Activated CD4-positive, alpha-beta memory T cell treated with anti-CD3 and anti-CD28 coated beads for 36 hours (primary cell): ENCODE measurements at places on chromosomes 5 and 9. TPM values are rescaled to one million over a fixed set of nuclear protein-coding genes. Genes with fewer than 3 reads are reported as not detected.

DNA sequence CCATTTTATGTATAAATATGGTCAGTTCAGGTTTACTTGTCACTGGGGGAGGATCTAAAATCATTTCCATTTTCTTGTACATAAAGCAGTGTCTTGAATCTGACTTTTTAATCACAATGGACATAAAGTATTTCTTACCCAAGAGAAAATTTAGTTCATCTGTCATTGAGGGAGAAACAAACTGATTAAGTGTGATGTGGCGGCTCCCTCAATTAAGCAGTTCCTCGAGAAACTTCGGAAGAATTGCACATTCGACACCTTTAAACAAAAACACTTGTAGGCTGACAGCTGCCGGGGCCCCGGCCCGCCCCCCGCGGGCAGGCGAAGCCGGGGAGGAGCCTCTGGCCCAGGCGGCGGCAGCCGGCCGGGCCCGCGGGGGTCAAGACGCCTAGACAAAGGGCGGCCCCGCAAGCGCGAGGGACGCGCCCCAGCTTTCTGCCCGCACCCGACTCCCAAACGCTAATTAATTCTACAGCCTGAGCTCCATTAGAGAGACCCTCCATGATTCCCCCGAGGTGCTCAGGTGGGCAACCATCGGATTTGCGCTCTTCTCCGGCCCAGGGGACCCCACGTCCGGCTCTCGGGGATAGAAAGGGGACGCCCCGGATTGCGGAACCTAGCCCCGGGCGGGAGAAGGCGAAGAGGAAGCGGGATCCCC is 750 bp downstream of the TRIM36 start:
- H3K36me3 ChIP-seq: peaks cover 6% of the 10 kb centered on the region
- no peak overlapping the region for H3K27ac ChIP-seq
- peak overlapping the region; percentile 79 for H3K4me3 ChIP-seq

DNA sequence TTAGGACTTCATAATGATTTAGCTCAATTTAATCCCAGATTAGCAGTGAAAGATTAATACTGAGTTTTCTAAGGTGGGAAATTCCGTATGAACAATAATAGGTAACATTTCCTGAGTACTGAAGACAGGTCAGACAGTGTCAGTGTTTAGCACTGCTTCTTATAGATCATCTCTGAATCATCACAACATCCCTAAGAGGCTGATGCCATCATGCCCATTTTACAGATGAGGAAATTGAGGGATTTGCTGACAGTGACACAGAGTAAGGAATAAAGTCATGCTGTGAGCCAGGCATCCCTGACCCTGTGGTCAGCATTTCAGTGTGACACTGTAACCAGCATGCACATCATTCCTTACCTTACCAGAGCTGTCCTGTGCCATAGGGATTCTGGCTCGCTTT is 44.5 kb downstream of the DAPK1 start:
- no peaks in the 10 kb centered on the region for H3K36me3 ChIP-seq
- H3K27me3 ChIP-seq: no peaks in the 10 kb centered on the region
- H3K4me1 ChIP-seq: no peaks in the 10 kb centered on the region
- DNase-seq: no peak
- no peak overlapping the region for H3K27ac ChIP-seq
- H3K4me3 ChIP-seq: no peak overlapping the region

GRCh38 chr5:131270809-131271208 is 7.0 kb downstream of the CDC42SE2 start:
- H3K36me3 ChIP-seq: peaks cover 23% of the 10 kb centered on the region
- no peak for DNase-seq
- peak overlapping the region; percentile 96 for H3K27ac ChIP-seq
- peaks cover 66% of the 10 kb centered on the region for H3K4me1 ChIP-seq
- no peaks in the 10 kb centered on the region for H3K27me3 ChIP-seq
- H3K4me3 ChIP-seq: peak overlapping the region; percentile 59

DNA sequence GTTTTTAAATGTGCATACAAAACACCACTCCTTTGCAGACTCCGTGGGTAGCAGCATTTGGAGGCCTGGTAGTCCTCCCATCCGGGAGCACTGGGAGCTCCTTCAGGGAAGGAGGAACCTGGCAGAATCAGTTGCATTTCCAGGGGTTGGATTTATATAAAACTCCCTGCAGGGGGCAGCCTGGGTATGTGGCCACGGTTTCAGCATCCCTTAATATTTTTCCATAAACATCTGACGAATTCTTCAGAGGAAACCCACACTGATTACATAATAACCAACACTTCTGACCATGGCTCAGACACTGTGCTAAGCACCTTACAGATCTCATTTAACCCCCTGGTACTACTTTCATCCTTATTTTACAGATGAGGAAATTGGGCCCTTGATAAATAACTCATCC is 6.1 kb upstream of the AFAP1L1 start:
- H3K27ac ChIP-seq: no peak overlapping the region
- no peaks in the 10 kb centered on the region for H3K36me3 ChIP-seq
- no peak overlapping the region for H3K4me3 ChIP-seq
- no peak for DNase-seq

Gene MSX2
- total RNA-seq: not detected
